B cell (primary cell): ENCODE measurements at places on chromosomes 5 and 9. TPM values are rescaled to one million over a fixed set of nuclear protein-coding genes. Genes with fewer than 3 reads are reported as not detected.

Gene MARVELD2
- polyA plus RNA-seq, result 0.13 and 0.19 TPM in 2 replicates

Gene PAM
- 1.00 and 1.6 TPM in 2 replicates for polyA plus RNA-seq

Gene SH3TC2
- 0.01 TPM in 1 of 2 replicates, not detected in the other for polyA plus RNA-seq

Gene ITGA2
- not detected in 2 replicates for polyA plus RNA-seq

- DNase-seq, result no peak
Measured at GRCh38 chr9:129011761-129012181, 16.4 kb downstream of the SH3GLB2 start.

- no peak for DNase-seq
Measured at GRCh38 chr9:136857166-136857565, 5.0 kb downstream of the MAMDC4 start.

GRCh38 chr9:128192601-128193371 is 1.4 kb upstream of the CIZ1 start:
- peak; percentile 39 for DNase-seq

- no peak for DNase-seq
Measured at GRCh38 chr5:147601652-147602051, 91.8 kb upstream of the DPYSL3 start.
